ENCODE measurements at places on chromosomes 11 and 22. TPM values are rescaled to one million over a fixed set of nuclear protein-coding genes. Genes with fewer than 3 reads are reported as not detected.

DNA sequence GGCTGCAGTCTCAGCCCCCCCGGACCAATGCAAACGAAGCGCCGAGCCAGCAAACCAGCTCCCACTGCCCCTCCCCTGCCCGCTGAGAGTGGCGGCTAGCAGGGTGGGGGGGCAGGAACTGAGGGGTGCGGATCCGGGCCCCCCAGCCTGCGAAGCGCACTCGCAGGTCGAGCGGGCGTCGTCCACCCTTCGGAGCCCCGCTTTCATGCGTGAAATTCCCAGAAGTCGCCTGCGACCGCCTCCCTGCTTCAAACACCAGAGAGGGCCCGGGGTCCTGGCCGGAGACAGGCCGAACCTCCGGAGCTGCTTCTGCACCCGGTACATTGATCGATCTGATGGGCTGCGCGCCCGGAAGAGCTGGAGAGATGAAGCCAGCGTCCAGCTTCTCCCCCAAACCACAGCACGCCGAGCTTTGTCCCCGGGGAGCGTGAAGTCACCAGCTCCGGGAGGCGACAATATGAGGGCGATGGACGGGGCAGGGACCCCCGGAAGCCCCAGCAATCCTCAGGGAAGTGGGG lies 646 bp upstream of the PATZ1 start:
- peak; percentile 80 for DNase-seq

GRCh38 chr22:33897448-33897835 lies 22.8 kb downstream of the LARGE1 start:
- no peak for DNase-seq

- DNase-seq = peak; percentile 46
Observed at GRCh38 chr22:44438481-44439131, 59.4 kb downstream of the RTL6 start.

GRCh38 chr11:72098741-72099140 lies 4.4 kb downstream of the LAMTOR1 start:
- no peak for DNase-seq

- DNase-seq = no peak
Observed at GRCh38 chr11:64772303-64773018, 5.9 kb downstream of the SF1 start.

- DNase-seq = no peak
Observed at GRCh38 chr22:44130076-44130711, 50.5 kb upstream of the PARVG start.

GRCh38 chr22:24553597-24554312 lies 1.2 kb downstream of the GUCD1 start:
- DNase-seq = no peak

- no peak for DNase-seq
Observed at GRCh38 chr11:47327949-47328348, 24.6 kb downstream of the MYBPC3 start.

- DNase-seq = no peak
Observed at GRCh38 chr11:36417154-36417553, 92.9 kb downstream of the TRAF6 start.

DNA sequence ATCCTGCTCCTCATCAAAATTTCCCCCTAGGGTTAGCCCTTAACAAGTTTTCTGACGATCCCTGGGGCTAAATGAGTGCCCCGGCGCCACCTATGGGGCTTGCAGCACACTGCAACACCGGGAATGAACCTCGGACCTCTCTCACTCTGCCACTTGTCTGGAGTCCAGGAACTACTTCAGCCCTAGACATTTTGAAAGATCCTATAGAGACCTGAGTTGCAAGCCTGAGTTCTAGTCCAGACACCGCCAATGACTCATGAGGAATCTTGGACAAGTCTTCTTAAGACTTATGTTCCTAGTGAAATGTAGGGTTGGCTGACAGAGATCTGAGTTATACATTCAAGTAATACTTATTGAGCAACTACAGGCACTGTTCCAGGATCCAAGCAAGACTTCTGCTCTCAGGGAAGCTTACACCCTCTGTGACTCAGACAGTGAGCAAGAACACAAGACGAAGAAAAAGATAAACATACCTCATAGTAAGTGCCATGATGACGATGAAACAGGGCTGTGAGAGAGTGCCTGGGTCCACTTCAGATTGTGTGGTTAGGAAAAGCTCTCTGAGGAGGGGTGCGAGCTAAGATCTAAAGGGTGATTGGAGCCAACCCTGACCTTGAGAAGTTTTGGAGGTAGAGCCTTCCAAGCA lies 10.2 kb upstream of the STK33 start:
- DNase-seq = no peak

GRCh38 chr11:84714316-84714780 lies 912.8 kb downstream of the DLG2 start:
- peak; percentile 60 for DNase-seq

GRCh38 chr11:23903044-23903704 lies 593.7 kb upstream of the LUZP2 start:
- no peak for DNase-seq

DNA sequence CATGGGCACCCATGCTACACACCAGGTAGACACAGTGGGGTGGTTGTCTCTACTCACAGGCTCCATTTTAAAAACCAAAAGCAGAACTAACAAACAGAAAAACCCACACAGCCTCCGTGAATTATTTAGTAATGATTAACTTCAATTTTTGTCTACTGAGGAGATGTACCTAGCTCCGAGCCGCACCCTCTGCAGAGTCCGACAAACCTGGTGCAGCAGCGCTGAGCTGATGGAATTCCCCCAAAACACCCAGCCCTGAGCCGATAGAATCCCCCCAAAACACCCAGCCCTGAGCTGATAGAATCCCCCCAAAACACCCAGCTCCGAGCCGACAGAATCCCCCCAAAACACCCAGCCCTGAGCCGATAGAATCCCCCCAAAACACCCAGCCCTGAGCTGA lies 927.0 kb downstream of the BRD1 start:
- no peak for DNase-seq

- no peak for DNase-seq
Observed at GRCh38 chr11:85697747-85698146, 11.8 kb upstream of the CCDC89 start.

- DNase-seq = no peak
Observed at GRCh38 chr22:22076932-22077703, 94.5 kb upstream of the TOP3B start.

DNA sequence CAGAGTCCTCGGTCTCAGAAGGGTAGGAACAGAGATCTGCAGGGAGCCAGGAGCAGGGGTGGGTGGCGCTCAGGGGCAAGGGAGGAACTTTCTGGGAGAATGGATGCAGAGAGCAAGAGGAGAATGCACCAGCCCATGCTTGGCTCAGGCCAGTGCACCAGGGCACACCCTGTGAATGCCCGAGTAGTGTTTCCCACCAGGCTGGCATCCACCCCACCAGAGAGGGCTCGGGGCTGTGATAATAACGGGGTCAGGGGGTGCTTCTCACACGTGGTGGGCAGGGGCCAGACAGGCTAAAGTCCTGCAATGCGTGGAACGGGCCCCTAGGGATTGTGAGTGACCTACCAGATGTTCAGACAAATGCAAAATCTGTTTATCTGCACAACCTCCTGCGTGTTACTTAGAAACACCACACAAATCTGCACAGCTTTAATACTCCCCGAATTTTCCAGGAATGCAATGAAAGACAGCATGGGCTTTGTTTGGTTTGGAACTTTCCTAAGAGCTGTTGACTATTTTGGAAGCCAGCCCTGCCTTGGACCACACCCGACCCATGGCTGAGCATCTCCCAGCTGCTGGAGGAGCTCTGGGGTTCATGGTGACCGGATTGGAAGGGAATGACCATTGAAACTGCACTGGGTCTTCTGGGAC lies 368.3 kb downstream of the SHANK2 start:
- no peak for DNase-seq

DNA sequence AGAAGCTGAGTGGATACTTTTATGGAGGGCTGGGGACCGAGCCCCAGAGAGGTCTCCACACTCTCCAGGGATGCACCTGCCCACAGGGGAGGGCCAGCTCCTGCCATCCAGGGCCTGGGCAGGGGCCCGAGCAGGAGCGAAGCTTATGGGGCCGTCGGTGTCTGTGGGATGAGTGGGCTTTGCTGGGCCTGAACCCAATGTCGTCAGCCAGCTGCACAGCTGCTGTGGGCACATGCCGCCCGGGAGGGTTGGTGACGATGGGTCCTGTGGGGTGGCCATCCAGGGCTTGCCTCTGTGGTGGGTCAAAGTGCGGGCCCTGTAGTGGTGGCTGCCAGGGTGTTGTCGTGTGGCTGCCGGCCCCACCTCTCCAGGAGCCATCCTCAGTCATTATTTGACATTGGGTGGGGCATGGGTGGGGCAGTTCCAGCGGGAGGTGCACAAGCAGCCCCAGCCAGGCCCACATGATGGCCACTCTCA lies 447.1 kb downstream of the TBC1D22A start:
- no peak for DNase-seq

GRCh38 chr22:43363315-43364168 lies 20.4 kb upstream of the SCUBE1 start:
- no peak for DNase-seq

DNA sequence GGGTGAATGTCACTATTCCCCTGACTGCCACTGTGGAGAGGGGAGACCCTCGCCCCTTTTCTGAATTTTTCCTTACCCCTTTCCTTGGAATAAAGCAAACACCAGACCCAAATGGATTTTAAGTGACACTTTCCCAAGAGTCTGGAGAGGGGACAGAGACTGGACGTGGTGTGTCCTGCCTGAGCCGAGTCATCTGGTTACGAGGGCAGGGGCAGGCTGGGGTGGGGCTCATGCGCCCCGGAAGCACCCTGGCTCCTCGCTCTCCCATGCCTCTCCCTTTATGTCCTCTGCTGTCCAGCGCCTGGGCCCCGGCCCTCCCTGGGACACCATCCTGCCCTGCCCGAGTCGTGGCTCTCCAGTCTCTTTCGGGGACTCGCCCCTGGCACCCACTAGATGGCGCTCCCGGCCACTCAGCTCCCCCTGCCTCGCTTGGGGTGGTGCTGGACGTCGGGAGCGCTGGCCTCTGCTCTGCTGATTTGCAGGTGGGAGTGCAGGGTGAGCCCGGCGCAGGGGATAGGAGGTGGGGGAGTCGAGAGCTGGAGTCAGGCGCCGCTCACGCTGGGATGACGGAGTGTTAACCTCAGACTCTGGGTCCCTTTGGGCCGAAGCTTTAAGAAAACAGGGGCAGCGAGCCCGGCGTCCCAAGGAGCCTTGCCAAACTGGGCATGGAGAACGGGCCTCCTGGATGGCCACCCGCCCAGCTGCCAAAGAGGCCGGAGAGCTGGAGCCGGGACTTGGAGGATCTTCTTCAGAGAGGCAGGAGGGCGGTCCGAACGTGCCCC lies 89.8 kb downstream of the RPS6KA4 start:
- DNase-seq = peak; percentile 93

GRCh38 chr11:61851113-61851899 lies 23.2 kb downstream of the FADS2 start:
- DNase-seq = peak; percentile 88

- DNase-seq = peak; percentile 77
Observed at GRCh38 chr22:46336119-46337078, 885 bp downstream of the TRMU start.

GRCh38 chr11:131588057-131588456 lies 217.6 kb downstream of the NTM start:
- no peak for DNase-seq

GRCh38 chr11:70476669-70477068 lies 78.3 kb downstream of the CTTN start:
- no peak for DNase-seq

DNA sequence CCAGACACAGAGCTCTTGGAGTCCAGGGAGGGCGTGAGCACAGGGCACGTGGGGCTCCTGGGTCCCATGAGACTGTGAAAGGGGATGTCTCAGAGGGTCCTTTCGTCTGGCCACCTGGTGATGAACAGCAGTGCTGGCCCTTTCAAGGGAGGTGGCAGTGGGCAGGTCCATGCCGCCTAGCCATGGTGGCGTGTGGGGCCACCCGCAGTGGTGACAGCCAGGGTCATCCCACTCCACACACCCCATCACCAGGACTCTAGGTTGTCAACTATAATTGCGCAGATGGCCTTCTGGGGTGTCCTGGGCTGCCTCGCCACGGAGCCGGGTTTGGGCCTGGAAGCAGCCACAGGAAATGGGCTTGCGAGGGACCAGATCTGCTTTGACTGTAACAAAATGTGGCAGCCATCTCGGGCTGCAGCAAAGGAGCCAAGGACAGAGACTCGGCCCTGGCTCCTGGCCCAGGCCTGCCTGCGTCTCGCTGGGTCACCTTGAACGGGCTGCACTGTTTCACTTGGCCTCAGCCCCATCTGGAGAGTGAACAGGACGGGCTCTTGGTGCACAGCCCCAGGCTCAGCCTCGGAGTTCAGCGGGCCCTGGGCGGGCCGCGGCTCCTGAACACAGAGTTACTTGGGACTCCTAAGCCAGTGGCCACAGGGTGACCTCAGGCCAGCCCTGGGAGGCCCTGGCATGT lies 1350.5 kb downstream of the BRD1 start:
- peak; percentile 78 for DNase-seq

Gene SNX19
- 54.9 TPM for total RNA-seq

Gene OR5B3
- total RNA-seq = not detected

Gene KBTBD3
- total RNA-seq = 12.1 TPM

Gene CSKMT
- total RNA-seq = 4.9 TPM

Gene OR5AL1
- total RNA-seq = not detected

Gene GPR83
- 0.22 TPM for total RNA-seq

Gene RFPL1
- total RNA-seq = not detected

Gene MRPL11
- 58.7 TPM for total RNA-seq

Gene OR5AS1
- total RNA-seq = not detected

Gene OR6A2
- not detected for total RNA-seq

Gene TEX54
- not detected for total RNA-seq

Gene MMP12
- total RNA-seq = not detected

Gene CWC15
- 79.1 TPM for total RNA-seq

Gene MMP3
- total RNA-seq = not detected

All from Right ventricle myocardium inferior (tissue), 1 donor.